ENCODE measurements at places on chromosomes 13 and 19.
A peak's percentile ranks its signal among the peaks of the same experiment; 100 is the strongest.

DNA sequence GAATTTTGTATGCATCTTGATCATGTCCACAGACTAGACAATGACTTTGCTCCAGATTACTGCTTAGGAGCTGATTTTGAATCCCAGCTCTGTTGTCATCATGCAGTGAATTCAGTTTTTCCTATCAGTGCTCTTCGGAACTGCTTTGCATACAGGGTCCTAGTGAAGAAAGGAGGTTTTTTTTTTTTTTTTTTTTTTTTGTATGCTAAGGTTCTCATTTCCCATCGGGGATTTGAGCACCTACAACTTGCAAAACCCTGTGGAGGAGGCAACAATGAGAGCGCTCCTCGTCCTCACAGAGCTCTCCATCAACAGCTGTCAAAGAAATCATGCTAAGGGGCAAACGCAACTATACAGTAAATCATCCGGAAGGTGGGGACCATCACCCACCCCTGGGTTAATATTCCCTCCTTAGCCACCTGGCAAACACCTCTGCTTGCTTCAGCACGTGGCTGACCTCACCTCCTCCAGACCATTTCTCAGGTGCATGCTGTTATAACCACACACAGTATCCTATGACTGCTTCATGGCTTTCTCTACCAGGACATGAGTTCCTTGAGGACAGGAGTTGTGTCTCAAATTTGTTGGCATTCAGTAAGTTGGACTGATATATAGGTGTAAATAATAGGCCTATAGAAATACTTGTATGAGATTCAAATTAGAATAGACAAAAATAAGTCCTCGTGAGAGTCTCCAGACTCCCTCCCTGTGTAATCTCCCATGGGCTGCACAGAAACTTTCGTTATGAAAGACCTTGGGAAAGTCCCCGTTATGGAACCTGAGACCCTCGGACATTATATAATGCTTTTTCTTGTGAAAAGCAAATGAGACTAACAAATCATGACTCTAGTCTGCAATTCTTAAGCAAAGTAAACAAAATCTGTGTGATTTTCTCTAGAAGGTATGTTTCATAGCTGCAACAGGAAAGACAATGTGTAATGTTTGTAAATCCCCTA lies 113.8 kb downstream of the KATNAL1 start:
- no peak for DNase-seq
- H3K36me3 ChIP-seq: peaks cover 3% of the 10 kb centered on the region
- H3K27me3 ChIP-seq: no peaks in the 10 kb centered on the region
- H3K27ac ChIP-seq: no peak overlapping the region

DNA sequence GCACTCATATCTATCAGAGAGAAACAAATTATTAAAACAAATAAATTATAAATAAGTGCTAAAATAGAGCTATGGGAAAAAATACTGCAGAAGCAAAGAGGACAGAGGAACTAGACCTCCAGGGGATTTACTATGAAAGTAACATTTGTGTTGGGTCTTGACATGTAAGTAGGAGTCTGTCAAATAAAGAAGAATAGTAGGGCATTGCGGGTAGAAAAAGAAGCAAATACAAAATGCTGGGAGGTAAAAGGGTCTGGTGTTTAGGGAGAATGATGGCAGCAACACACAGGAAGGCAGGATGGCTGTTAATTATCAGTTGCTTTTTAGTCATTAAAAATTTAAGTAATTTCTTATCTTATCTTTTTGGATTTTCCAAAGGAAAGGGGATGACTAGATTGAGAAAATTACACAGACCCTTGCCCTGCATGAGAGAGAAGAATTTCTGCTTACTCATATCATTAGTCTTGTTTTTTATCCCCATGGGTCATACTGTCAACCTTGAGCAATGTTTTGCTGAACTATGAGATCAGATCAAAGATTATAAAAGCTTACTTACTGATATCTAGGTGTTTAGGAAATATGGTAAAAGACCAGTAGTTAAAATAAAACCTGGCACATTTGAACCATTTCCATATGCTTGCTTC lies 472.7 kb downstream of the DIAPH3 start:
- no peak overlapping the region for H3K4me3 ChIP-seq
- no peak for DNase-seq
- H3K36me3 ChIP-seq: no peaks in the 10 kb centered on the region
- H3K4me1 ChIP-seq: no peaks in the 10 kb centered on the region
- no peak overlapping the region for H3K27ac ChIP-seq

- H3K4me3 ChIP-seq: no peak overlapping the region
- no peaks in the 10 kb centered on the region for H3K4me1 ChIP-seq
- H3K27me3 ChIP-seq: no peaks in the 10 kb centered on the region
- H3K36me3 ChIP-seq: peaks cover 3% of the 10 kb centered on the region
- no peak overlapping the region for H3K27ac ChIP-seq
- DNase-seq: no peak
Observed at GRCh38 chr13:113001241-113002140, 32.5 kb downstream of the MCF2L start.

- H3K36me3 ChIP-seq: peaks cover 88% of the 10 kb centered on the region
- H3K4me1 ChIP-seq: peaks cover 72% of the 10 kb centered on the region
- H3K4me3 ChIP-seq: peak overlapping the region; percentile 91
- no peaks in the 10 kb centered on the region for H3K27me3 ChIP-seq
Observed at GRCh38 chr19:12946092-12946721, 545 bp downstream of the RAD23A start.

GRCh38 chr19:12043752-12044422 lies 8.4 kb upstream of the ZNF433 start:
- DNase-seq: no peak
- H3K36me3 ChIP-seq: peaks cover 44% of the 10 kb centered on the region
- no peak overlapping the region for H3K27ac ChIP-seq
- no peaks in the 10 kb centered on the region for H3K4me1 ChIP-seq
- H3K27me3 ChIP-seq: no peaks in the 10 kb centered on the region

GRCh38 chr13:80334597-80335260 lies 6.2 kb downstream of the SPRY2 start:
- no peaks in the 10 kb centered on the region for H3K4me1 ChIP-seq
- no peaks in the 10 kb centered on the region for H3K36me3 ChIP-seq
- H3K27me3 ChIP-seq: peaks cover 13% of the 10 kb centered on the region

- H3K27ac ChIP-seq: no peak overlapping the region
- DNase-seq: no peak
- no peaks in the 10 kb centered on the region for H3K27me3 ChIP-seq
- H3K4me1 ChIP-seq: no peaks in the 10 kb centered on the region
- H3K4me3 ChIP-seq: no peak overlapping the region
Observed at GRCh38 chr13:104759069-104759468, 1692.9 kb upstream of the SLC10A2 start.

- no peaks in the 10 kb centered on the region for H3K4me1 ChIP-seq
- H3K27ac ChIP-seq: no peak overlapping the region
- no peaks in the 10 kb centered on the region for H3K36me3 ChIP-seq
Observed at GRCh38 chr13:43135516-43135915, 112.1 kb downstream of the DNAJC15 start.

GRCh38 chr13:75788481-75788981 lies 152.4 kb downstream of the LMO7 start:
- H3K36me3 ChIP-seq: no peaks in the 10 kb centered on the region
- no peak overlapping the region for H3K27ac ChIP-seq
- no peaks in the 10 kb centered on the region for H3K4me1 ChIP-seq
- no peak overlapping the region for H3K4me3 ChIP-seq
- no peak for DNase-seq

Data from activated CD8-positive, alpha-beta T cell treated with anti-CD3 and anti-CD28 coated beads, Interleukin-2, amount 10 ng/mL, durations not matched to agents 7 days and 5 days (primary cell).